ENCODE measurements at places on chromosomes 1 and 21.
A peak's percentile ranks its signal among the peaks of the same experiment; 100 is the strongest.

DNA sequence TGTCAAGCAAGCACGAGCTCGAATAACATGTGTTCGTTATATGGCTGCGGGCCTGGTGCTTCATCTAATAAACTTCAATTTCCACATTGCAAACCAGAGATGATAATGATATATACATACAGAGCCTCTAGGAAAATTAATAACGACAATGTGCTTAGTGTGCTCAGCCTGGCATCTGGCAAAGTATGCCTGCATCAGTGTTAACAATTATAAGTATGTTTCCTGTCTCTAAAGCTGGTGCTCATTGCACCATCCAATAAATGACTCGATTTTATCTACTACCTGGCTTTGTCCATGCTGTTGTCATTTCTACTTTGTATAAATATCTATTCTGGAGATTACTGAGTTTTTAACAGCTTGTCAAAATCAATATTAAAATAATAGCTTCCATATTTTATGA is 1402.6 kb downstream of the MRPL39 start:
- ATAC-seq: no peak

DNA sequence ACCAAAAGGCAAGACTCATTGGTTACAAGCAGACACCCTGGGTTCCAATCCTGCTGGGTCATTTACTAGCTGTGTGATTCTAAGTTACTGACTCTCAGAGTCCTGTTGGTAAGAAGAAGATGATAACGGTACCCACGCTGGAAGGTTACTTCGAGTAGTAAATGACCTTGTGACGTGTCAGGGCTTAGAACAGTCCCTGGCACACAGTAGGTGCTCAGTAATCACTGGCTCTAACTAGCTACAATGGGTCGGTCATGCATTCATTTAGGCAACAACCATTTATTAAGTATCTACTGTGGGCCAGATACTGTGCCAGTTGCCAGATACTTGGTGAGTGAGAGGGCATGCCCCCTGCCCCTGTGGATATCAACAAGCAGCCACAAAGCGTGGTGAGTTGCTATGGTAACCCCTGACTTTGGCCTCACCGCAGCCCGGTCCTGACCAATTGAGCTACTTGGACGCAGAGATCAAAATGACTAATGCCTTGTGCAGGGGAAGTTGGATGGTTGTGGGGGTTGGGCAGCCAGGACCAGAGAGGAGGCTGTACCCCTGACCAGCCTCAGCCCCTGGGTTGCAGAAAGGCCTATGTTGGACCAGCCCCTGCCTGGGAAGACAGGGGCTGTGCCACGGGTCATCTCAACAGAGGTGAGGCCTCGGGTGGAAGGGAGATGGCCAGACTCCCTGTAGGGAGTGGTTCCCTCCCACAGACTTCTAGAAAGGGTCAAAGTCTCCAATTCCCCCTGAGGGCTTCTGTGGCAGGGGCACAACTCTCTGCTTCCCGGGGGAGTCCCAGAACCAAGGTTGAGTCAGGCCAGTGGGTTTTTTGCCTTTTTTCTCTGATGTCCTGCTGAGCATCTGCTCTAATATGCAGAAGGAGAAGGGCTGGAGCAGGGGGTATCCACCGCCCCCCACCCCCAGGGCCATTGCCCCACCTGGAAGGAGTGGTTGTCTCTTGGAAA is 16.0 kb downstream of the DHRS3 start:
- ATAC-seq: peak; percentile 50

DNA sequence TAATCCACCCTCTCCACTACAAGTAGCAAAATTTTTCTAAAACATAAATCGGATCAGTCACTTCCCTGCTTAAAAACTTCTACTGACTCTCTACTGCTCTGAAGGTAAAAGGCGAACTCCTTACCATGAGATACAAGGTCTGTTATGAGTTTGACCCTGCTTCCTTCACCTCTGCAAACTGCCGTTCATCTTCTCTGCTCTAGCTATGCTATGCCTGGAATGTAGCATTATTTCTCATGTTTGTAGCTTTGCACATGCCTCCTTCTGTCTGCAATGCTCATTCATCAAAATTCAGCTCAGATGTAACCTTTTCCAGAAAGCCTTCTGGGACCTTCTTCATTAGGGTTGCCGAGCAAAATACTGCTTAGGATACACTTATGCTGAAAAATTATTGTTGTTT is 30.8 kb downstream of the RPL5 start:
- ATAC-seq: no peak

DNA sequence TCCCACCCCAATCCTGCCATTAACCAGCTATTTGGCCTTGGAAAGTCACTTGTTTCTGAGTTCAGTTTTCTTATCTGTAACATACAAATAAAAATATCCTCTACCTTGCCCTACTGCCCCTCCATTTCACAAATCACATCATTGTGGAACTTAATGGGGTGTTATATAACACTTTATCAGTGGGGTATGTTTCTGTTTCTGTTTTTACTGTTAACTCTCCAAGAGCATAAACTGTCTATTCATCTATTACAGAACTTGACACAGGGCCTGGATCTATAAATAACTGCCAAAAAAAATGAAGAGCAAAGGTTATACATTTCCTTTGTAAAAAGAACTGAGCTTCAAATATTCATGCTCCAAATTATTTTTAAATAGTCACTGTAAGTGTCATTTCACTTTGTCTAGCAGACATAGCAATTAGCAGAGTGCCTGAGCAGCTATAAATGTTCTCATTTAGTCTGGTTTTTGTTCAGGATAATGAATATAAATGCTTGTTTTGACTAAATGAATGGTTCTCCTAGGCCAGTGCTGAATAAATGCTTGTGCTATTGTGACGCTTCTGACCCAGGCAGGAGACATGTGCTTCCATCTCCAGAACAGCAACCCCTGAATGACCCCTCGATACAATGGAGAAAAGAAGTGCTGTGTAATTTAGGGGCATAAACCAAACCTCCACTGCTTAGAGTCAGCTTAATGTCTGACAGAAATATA is 7.4 kb downstream of the PIGM start:
- ATAC-seq: no peak

GRCh38 chr1:168089326-168089978 is 47.3 kb downstream of the GPR161 start:
- no peak for ATAC-seq

Data from stimulated activated memory B cell treated with anti-CD40 and anti-IgM and Interleukin-4, amounts not matched to agents 10 μg/mL and 1 μg/mL and 100 μg/mL, for 72 hours (primary cell).